ENCODE measurements at places on chromosomes 4 and X.

GRCh38 chrX:7110821-7111276, 36.7 kb upstream of the STS start:
- DNase-seq = no peak

DNA sequence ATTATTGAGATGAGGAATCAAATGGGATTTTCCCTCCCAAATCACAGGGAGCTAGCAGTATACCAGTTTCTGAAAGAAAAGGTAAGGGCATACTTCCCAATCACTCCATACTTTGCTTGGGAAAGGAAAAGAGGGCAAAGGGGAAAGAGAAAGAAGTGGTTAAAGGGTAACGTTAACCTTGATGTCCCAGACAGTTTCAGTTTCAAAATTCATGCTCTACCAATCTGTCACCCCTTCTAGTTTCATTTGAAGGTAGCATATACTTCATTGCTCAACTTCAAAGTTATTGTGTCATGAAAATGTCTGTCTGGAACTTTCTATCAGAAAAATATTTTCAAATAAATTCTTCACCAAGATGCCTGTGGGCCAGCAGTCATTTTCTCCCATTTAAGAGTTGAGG, 16.0 kb downstream of the TNMD start:
- DNase-seq = no peak

GRCh38 chr4:189202869-189203271, 737.8 kb upstream of the FRG1 start:
- DNase-seq = no peak

DNA sequence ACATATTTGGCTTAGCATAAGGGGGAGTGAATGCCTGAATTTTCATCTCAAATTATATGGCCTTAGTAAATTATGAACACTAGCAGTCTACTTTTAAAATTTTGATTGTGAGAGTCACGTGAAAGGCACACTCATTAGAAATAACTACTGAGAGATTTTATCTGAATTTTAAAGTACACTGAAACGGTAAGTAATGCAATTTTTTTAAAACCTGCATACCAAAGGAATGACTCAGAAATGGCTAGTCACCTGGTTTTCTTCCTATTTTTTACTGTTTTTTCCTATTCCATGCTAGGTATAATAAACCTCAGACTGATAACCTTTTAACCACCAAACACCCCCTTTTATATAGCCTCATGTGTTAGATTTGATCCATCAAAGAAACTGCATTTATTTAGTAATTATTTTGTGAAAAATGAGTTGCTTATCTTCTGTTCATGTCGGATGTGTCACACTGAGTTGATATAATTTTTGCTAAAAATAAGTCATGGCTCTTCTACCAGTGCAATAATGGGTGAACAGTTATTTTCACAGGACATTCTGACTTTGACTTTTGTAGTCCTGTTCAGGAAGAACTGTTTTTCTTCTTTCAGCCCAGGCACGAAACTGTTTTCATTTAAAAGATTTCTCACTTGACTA, 40.4 kb downstream of the CPEB2 start:
- no peak for DNase-seq

DNA sequence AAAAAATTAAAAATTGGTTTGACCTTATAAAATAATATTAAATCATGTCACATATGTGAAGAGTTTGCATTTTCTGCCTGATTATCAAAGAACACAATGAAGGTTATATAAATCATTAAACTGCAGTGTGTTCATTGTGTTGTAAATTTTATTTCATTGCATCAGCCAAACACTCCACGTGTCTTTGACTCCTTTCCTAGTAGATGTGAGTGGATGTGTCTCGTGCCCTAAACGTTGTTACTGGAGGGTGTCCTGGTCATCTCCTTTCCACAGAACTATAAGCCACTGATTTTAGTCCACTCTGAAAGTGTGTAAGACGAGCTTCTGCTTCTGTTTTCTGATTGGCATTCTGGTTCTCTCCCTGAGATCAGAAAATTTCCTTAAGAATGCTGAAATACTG, 127.3 kb downstream of the NDST4 start:
- DNase-seq = no peak

DNA sequence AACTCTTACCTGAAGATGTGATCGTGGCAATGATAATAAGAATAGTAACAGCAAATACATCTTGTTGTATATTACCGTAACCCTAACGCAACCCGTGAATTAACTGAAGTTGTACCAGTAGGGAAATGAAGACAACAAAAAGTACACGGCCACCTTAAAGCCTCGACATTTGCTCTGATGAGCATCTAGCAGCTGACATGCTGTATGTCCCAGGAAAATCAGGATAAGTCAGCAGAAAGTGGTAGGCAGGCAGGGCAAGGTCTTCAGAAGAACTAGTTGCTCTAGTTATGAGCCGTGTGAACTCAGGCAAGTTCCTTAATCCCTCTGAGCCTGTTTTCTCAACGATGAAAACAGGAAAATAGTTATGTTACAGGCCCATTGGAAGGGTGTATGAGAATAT, 7.7 kb upstream of the ASB5 start:
- no peak for DNase-seq

DNA sequence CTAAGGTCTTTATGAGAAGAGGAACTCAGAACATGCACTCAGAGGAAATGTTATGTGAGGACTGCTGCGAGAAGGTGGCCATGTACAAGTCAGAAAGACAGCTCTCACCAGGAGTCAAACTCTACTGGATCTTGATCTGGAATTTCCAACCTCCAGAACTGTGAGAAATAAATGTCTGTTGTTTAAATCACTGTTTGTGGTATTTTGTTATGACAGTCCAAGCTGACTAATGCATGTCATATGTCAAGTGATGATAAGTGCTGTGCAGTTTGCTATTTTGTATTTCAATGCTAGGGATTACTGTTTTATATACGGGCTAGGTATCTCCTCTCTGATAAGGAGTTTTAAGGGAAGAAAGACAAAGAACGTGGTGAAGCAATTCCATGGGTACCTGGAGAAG, 162.3 kb downstream of the CPEB2 start:
- no peak for DNase-seq

DNA sequence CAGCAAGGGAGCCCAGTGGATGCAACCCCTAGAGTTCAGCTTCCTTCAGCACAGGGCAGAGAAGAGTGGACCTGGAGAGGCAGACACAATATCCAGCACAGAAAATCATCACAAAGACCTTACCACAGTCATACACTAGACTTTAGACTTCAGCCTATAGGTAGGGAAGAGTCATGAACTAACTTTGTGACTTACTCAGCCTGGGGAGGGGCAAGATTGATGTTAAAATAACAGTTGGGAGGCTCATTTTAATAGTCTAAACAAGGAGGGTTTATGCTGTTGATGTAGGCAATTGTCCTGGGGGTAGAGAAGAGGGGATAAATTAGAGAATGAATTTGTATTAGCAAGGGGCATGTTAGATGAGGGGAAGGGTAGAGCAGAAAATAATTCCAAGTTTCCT, 124.2 kb downstream of the SOWAHB start:
- DNase-seq = no peak

DNA sequence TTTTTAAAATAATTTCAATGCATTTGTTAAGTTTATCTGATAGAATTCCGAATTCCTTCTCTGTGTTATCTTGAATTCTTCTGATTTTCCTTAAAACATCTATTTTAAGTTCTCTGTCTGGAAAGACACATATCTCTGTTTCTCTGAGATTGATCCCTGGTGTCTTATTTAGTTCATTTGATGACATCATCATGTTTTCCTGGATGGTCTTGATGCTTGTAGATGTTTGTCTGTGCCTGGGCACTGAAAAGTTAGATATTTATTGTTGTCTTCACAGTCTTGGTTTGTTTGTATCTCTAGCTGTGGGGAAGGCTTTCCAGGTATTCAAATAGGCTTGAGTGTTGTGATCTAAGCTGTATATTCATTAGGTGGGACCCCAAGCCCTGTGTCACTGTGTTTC, 1028.8 kb downstream of the GLUD2 start:
- DNase-seq = no peak

- no peak for DNase-seq
Observed at GRCh38 chr4:177573507-177573906, 131.3 kb upstream of the AGA start.

- DNase-seq = no peak
Observed at GRCh38 chr4:149955780-149956390, 122.4 kb upstream of the DCLK2 start.

DNA sequence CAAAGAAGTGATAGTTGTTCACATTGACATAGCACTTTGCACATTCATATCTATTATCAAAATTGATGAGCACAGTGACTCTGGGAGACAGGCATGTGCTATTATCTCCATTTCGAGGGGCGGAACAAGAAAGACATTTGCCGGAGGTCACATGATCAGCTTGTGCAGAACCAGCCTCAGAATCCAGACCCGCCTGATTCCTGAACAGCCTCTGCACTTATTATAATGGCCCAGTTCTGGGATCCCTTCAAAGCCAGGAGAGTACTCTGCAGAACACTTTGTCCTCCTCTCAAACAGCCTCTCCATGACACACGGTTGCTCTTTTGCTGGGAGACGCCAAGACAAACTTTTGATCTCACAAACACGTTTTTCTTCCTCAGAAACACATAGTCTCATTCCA, 48.4 kb downstream of the RWDD4 start:
- DNase-seq = no peak

- no peak for DNase-seq
Observed at GRCh38 chr4:83660578-83660977, 124.7 kb downstream of the GPAT3 start.

- DNase-seq = peak; percentile 57
Observed at GRCh38 chr4:105306158-105306781, 159.6 kb downstream of the TET2 start.

GRCh38 chr4:145098675-145099037, 545 bp downstream of the ABCE1 start:
- DNase-seq = no peak

GRCh38 chr4:26916195-26916594, 55.6 kb downstream of the STIM2 start:
- DNase-seq = no peak

- DNase-seq = no peak
Observed at GRCh38 chrX:118420462-118420861, 74.6 kb downstream of the WDR44 start.

DNA sequence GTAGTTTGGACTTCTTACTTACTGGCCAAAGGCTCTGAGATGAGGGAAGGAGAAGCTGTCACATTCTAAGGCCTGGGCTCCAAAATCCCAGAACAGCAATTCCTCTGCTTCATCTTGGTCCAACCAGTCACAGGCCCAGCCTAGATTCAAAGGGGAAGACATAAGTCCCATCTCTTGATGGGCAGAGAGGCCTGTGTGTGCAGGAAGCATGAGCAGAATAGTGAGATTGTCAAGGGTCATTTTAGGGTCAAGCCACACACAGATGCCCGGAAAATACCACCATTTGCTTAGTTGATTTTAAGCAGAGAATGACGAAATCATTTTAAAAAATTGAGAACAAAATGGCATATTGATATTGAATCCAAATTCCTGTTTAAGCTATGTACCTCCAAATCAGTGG, 580.9 kb upstream of the ZFP42 start:
- DNase-seq = no peak

- DNase-seq = no peak
Observed at GRCh38 chr4:73683033-73683432, 57.3 kb upstream of the CXCL8 start.

DNA sequence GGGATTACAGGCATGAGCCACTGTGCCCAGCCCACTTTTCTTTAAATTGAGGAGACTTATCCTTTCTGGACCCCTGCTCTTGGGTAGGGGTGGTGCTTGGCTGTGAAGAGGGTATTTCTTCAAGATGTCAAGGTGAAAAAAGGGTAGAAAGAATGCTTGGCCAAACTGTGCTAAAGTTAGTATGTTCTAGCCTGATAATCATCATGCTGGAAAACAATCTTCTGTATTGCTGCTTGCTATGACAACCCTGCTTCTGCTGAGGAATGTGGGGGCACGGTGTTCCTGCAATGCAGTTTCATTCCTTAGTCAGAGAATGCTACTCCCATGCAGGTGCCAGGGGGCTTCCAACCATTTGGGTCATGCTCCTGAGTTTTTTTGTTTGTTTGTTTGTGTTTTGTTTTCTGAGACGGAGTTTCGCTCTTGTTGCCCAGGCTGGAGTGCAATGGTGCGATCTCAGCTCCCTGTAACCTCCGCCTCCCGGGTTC, 4.0 kb upstream of the UBE2A start:
- no peak for DNase-seq

- DNase-seq = peak; percentile 29
Observed at GRCh38 chr4:16001484-16001858, 38.5 kb upstream of the FGFBP2 start.

DNA sequence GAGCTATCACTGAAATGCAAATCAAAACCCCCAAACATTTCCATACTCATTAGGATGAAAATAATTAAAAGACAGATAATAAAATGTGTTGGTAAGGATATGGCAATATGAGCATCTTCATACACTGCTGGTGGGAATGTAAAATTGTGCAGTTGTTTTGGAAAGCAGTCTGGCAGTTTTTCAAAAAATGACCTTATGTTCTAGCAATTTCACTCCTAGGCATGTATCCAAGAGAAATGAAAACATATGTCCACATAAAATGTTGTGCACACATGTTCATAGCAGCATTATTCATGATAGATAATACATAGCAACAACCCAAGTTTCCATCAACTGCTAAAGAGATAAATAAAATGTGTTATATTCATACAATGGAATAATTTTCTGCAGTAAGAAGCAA, 14.8 kb upstream of the GPRASP2 start:
- DNase-seq = no peak

- no peak for DNase-seq
Observed at GRCh38 chrX:146186540-146186939, 368.9 kb downstream of the SLITRK2 start.

- DNase-seq = no peak
Observed at GRCh38 chrX:115960440-115961084, 210.0 kb upstream of the AGTR2 start.

DNA sequence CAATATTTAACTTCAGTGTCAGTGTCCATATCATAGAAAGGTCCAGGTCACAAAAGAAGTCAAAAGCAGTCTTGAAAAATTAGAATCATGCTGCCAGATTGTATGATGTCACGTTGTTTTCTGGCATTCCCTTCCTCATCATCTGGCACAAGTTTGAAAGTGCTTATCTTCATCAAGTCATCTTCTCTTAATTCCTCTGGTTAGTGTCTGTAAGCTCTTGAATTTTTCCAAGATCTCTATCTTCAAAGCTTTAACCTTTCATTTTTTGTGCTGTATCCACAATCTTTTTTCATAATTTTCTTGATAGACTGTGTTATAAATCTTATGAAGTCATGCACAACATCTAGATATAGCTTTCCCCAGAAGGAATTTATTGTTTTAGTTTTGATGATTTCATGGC, 682.7 kb upstream of the AADAT start:
- no peak for DNase-seq

DNA sequence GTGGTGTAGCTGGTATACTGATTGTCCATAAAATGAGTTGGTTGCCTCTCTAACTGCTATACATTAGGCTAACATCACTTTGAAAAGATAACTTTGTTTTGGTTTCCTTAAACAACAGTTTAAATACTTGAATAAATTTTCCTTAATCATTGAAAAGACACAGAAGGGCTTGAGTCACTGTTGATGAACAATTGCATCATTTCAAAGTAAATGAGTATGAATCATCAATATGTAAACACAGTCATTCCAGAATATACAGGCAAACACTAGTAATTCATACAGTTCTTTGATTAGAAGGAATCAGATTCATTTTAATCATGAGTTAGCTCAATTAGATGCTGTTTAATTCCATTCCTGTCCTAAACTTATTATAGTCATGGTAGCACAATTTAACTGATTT, 160.6 kb downstream of the AFF2 start:
- no peak for DNase-seq

Data from stimulated activated CD4-positive, alpha-beta T cell treated with anti-CD3 and anti-CD28 coated beads, Interleukin-2, amount 100 ng/mL, for 24 hours (primary cell).